ENCODE measurements at places on chromosomes 3 and 15.

- no peak for DNase-seq
Measured at GRCh38 chr3:42014458-42014920, 52.6 kb upstream of the ULK4 start.

DNA sequence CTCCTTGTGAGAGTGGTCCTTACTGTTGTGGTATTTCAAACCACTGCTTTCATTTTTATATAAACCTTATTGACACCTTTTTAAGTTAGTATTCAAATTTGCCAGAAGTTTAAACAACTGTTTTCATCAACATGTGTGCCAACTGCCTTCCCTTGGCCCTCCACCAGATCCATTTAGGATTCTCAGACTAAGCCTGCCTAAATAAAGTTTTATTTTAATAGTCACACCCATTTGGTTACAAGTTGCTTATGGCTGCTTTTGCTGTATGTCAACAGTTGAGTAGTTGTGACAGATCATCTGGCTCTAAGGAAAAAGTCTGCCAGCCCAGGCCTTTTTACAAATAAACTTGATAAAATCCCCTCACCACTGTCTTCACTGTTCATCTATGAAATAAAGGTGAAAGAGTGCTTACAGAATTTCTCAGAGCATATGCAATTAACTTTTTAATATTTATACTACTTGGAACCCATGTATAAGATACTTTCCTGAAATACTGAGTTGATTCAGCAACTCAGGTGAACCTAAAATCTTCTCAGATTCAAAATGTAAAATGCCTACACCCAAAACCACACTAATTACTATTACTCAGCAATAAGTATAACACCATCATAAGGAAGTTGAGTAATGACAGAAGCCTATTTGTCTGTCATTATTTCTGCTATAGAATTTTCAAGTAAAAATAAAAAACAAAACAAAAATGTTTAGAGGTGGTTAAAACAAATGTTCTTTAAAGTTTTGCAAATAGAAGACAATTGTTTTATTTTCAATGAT lies 35.1 kb downstream of the PEAK1 start:
- DNase-seq, result no peak

DNA sequence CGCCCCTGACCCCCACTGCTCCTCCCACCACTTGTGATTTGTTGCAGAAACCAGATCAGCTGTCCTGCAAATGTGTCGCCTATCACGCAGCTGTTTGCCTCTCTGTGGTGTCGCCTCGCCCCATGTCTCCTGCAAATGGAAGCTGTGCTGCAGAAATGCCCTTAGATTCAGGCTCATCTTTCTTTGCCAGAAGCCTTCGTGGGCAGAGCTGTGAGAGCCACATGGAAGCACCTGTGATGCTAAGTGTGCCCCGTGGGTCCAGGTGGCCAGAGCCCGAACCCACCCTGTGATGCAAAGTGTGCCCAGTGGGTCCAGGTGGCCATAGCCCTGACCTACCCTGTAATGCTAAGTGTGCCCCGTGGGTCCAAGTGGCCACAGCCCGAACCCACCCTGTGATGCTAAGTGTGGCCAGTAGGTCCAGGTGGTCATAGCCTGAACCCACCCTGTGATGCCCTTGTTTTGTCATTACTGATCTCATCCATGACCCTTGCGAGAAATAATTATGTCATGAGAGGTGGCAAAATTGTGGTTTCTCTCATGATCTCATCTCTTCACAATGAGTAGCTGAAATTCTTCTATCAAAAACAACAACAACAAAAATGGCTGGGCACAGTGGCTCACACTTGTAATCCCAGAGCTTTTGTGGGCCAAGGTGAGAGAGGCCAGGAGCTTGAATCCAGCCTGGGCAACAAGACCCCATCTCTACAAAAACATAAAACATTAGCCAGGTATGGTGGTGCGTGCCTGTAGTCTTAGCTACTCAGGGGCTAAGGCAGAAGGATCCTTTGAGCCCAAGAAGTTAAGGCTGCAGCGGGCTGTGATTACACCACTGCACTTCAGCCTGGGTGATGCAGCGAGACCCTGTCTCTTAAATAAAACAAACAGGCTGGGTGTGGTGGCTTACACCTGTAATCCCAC lies 187.4 kb downstream of the GOLGA6L6 start:
- no peak for DNase-seq

DNA sequence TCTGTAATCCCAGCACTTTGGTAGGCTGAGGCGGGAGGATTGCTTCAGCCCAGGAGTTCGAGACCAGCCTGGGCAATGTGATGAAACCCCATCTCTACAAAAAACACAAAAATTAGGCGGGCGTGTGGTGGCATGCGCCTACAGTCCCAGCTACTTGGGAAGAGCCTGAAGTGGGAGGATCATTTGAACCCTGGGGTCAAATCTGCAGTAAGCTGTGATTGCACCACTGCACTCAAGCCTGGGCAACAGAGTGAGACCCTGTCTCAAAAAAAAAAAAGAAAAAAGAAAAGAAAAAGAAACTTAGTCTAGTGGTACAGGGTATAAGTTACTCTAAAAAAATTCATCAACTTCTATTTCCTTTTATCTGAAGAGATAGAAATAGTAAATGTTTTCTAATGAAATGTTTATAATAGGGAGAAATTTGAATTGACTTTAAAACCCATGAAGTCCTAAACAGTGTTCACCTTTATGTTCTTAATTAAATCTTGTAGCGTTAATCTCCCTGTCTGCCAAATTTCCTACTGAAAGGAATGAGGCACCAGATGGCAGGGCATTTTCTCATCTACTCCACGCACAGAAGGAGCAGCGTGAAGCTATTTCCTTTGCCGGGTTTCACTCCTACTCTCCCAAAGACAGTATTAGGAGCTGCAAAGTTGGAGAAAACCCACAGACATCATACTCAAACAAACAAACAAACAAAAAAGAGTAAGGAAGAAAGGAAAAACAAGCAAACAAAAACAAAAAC lies 1.9 kb downstream of the PCLAF start:
- DNase-seq, result no peak

DNA sequence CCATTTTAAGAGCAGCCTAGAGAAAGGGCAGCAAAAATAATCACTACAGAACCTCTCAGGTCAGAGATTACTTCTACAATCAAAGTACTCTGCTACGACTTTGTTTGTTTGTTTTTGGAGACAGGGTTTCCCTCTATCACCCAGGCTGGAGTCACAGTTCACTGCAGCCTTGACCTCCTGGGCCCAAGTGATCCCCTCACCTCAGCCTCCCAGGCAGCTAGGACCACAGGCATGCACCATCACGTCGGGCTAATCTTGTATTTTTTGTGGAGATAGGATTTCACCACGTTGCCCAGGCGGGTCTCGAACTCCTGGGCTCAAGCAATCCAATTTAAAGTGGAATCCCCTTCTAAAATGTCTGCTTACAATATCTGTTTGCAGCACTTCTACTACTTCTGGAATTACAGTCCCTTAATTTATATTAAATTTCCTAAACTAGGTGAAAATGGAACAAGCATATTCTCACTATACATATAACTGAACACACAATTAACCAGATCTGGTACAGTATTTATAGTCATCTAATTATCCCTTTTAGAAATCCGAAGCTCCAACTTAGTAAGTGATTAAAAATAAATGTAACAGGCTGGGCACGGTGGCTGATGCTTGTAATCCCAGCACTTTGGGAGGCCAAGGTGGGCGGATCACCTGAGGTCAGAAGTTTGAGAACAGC lies 4.4 kb downstream of the UACA start:
- no peak for DNase-seq

DNA sequence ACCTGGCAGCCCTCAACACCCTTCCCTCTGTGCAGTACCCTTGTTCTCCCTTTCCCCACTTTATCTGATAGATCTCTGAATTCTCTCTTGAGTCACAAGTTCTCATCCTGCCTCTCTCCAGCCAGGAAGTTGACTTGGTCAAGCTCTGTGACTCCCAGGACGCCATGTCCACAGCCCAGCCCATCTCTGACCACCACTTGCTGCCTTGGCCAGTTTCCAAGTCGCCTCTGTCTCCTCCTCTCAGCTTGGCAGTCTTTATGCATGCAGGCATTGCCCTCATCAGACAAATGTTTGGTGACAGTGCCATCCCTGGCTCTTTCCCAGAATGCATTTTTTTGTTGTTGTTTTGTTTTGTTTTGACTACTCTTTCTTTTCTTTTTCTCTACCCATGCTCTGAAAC lies 25.7 kb downstream of the ZNF35 start:
- DNase-seq, result no peak

DNA sequence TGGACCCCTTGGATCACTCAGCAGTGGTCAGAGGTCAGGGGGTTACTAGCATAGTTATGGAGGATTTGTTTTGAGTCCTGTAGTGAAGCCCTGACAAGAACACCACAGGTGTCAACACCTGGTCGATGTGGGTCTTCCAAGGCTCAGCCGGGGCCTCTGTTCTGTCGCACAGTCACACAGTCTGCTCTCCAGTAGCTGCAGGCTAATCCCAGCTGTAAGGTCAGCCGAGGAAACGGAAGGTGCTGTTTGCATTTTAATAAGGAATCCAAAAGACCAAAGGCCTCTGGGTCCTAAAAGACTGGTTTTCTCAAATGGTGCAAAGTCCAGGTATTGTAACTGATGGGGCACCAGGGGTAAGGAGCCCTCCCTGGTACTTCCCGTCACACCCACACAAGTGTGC lies 71.7 kb downstream of the RPLP1 start:
- DNase-seq, result no peak

DNA sequence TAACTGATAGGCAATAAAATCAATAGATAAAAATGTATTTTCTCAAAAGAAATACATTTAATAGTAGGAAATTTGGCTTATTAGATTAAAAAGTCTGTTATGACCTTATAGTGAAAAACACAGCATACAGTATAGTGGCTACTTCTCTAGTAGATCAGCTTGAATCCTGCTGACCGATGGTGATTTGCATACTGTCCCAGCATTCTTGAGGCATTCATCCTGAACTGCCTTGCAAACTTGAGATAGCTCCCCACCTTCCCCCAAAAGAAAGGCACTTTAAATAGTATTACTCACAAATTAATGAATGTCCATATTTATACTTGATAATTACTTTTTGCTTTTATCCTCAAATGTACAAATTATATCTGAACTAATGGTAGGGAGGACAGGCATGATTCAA lies 6.7 kb downstream of the CHMP2B start:
- no peak for DNase-seq

DNA sequence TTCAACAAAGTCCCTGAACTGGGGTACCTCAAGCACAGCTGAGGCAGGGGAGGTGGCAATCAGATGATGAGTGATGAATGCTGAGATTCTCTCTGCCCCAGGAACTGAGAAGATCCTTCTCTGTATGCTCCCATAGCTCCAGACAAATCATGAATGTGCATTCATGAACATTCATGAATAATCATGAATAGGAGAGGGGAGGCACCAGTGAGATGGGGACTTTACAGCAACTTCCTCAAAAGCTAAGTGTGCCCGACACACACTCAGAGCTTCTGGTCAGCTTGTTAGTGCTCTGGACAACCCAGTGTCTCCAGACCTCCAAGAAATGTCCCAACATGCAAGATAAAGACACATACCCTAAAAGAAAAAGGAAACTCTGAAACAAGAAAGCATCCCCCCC lies 24.3 kb downstream of the LRRC2 start:
- DNase-seq, result no peak

DNA sequence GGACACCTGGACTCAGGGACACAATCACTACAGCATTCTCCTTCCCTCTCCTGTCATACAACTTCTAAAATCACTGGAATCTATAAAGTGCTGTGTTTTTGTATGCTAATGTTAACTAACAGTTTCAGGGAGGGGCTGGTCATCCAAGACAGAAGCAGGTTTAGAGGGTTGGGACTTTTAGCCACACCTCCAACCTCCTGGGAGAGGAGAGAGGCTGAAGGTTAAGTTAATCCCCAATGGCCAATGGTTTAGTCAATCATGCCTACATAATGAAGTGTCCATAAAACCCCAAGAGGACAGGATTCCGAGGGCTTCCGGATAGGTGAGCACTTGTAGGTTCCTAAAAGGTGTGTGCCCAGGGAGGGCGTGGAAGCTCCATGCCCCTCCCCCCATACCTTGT lies 219.3 kb upstream of the CTNNB1 start:
- DNase-seq, result no peak

GRCh38 chr3:170585937-170586310 lies at the start of gene SLC7A14:
SLC7A14 (minus strand) TSS chr3:170586075; CDS start chr3:170526936, 59,139 bp downstream.
- DNase-seq, result no peak

DNA sequence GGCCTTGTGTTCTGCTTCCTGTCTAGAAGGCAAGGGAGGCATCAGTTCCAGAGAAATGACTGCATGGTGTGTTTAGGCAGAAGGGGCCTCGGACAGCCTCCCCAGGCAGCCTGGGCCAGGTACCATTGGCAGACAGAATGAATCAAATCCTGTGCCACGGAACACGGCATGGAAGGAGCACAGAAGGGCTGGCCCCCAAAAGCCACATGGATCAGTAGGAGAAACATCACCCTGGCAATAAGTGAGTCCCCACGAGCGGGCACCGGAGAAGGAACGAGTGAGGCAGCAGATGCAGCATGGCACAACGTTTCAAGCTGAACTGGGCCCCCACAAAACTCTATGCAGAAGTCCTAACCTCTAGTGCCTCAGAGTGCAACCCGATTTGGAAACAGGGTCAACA lies 223.2 kb downstream of the ADAMTS17 start:
- no peak for DNase-seq

DNA sequence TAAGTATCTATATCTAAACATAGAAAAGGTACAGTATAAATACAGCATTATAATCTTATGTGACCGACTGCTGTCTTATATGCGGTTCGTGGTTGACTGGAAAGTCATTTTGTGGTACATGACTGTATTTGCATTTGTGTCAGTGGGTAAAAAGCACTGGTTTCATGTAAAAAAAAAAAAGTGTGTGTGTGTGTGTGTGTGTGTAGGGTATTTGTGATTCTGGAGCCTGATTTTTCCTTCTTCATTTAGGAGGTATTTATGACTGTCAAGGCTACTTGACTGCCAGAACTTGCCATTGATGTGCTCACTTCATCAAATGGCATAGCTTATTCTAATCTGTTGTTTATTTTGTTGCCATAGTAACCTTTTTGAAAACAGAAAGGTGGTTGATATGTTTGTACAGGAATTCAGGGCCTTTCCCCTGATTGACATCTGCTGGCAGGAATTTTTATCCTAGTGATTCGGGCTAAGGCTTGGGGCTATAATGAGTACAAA lies 63.2 kb downstream of the AKAP13 start:
- peak; percentile 86 for DNase-seq

Data from amniotic epithelial cell (primary cell).